Right renal pelvis (tissue), 4 donors: ENCODE measurements at places on chromosomes 5 and 9.

DNA sequence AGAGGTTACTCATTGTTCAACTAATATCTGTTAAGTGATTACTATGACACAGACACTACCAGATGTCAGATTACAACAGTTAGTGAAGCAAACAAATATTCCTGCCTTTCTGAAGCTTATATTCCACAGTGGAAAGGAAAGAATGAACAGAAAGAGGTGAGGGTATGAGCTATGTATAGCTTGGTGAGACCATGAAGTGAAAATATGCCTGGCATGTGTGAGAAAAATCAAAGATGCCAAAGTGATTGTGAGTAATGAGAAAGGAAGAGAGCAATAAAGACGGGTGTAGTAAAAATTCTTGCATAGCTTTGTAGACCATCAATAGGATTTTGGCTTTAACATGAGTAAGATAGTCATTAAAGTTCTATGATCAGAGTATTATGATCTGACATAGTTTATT, 734.5 kb upstream of the NUDT12 start:
- DNase-seq, result no peak

DNA sequence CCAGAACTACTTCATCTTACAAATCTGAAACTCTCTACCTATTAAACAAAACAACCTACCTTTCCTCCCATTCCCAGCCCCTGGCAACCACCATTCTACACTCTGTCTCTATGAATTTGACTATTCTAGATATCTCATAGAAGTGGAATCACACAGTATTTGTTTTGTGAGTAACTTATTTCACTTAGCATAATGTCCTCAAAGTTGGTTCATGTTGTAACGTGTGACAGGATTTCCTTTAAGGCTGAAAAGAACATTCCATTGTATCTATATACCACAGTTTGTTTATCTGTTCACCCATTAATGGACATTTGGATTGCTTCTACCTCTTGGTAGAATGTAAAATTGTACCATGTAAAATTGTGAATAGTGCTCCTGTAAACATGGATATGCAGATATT, 70.1 kb upstream of the NXNL2 start:
- no peak for DNase-seq

DNA sequence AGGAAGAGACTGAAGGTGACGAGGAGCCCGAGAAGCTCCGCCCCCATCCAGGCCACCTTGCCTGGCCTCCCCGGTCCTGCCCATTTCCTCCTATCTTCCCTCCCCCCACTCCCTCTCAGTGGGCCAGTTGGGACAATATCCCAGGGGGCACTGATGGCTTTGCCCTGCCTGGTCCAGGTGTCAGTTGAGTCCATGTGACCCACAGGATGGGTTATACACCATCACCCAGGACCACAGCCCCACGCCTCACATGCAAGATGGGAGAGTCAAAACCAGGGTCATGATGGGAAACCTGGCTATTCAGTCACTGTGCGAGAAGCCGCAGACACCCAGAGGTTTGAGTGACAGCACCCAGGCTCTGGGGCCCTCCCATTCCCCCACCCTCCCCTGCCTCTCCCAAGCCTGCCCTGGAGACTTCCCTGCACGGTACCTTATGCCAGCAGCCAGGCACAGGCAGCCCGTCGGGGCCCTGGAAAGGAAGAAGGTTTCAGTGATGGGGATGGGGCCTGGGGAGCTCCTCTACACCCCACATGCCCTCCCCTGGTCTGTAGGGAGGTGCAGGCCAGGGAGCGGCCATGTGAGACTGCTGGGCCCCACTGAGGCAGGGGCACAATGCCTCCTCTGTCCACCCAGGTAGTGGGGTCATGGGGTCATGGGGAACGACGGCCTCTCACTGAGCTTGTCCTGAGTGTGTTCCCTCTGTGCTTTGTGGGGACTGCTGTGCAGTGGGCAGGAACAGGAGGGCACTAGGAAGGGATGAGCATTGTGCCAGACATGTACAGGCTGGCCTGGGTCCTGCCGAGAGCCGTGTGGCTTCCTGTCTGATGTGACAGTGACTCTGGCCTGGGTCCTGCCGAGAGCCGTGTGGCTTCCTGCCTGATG, 6.3 kb upstream of the PHYKPL start:
- DNase-seq, result no peak

- DNase-seq, result no peak
These were observed 229.5 kb downstream of the KIAA0825 start for GRCh38 chr5:94388773-94389514.
